Kidney (tissue), 22 donors: ENCODE measurements at places on chromosomes 7 and 10. TPM values are rescaled to one million over a fixed set of nuclear protein-coding genes. Genes with fewer than 3 reads are reported as not detected.

The PDGFA gene
- 53.0 TPM for total RNA-seq

The GHRHR gene
- not detected for total RNA-seq

GRCh38 chr10:68261132-68261856 lies 29.4 kb upstream of the ATOH7 start:
- H3K27me3 ChIP-seq, result no peaks in the 10 kb centered on the region
- H3K4me3 ChIP-seq, result no peak overlapping the region
- DNase-seq, result no peak
- H3K27ac ChIP-seq, result no peak overlapping the region

GRCh38 chr10:75283671-75284470 lies 48.1 kb upstream of the COMTD1 start:
- no peaks in the 10 kb centered on the region for H3K27me3 ChIP-seq
- H3K4me3 ChIP-seq, result peak overlapping the region; percentile 32
- peak; percentile 91 for DNase-seq
- H3K4me1 ChIP-seq, result peaks cover 3% of the 10 kb centered on the region

The PAPOLB gene
- 0.06 TPM for total RNA-seq

GRCh38 chr10:3887404-3887803 lies 102.4 kb upstream of the KLF6 start:
- H3K4me1 ChIP-seq, result peaks cover 21% of the 10 kb centered on the region
- no peak overlapping the region for H3K4me3 ChIP-seq
- H3K27ac ChIP-seq, result peak overlapping the region; percentile 89
- no peaks in the 10 kb centered on the region for H3K27me3 ChIP-seq
- no peaks in the 10 kb centered on the region for H3K36me3 ChIP-seq

The GALNT17 gene
- 2.4 TPM for total RNA-seq

- no peak overlapping the region for H3K27ac ChIP-seq
- no peak overlapping the region for H3K4me3 ChIP-seq
- no peak for DNase-seq
- no peaks in the 10 kb centered on the region for H3K36me3 ChIP-seq
- H3K4me1 ChIP-seq, result no peaks in the 10 kb centered on the region
- H3K27me3 ChIP-seq, result no peaks in the 10 kb centered on the region
Measured at GRCh38 chr10:111114758-111115500, 38.1 kb downstream of the ADRA2A start.

- no peaks in the 10 kb centered on the region for H3K36me3 ChIP-seq
- H3K4me3 ChIP-seq, result no peak overlapping the region
- no peaks in the 10 kb centered on the region for H3K4me1 ChIP-seq
- no peak for DNase-seq
- no peak overlapping the region for H3K27ac ChIP-seq
- no peaks in the 10 kb centered on the region for H3K27me3 ChIP-seq
Measured at GRCh38 chr7:31362401-31362800, 21.9 kb upstream of the NEUROD6 start.

DNA sequence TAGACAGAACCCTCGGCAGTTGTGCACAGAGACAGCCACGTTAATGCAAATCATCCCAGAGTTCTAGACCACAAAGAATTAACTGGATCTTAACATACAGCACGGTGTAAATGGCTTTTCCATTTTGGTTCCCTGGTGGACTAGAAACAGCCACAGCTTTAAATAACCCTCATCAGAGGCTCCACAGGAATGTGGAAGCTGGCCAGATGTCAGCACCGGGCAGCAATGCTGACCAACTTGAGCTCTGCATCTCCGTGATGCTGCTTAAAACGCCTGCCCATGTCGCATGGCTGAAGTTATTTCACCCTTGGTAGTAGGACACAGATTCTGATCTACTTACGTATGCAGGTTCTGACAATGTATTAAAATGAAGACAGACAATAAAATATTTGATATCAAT lies 24.5 kb downstream of the RSU1 start:
- peaks cover 2% of the 10 kb centered on the region for H3K4me1 ChIP-seq
- no peak overlapping the region for H3K4me3 ChIP-seq
- H3K27ac ChIP-seq, result no peak overlapping the region
- H3K27me3 ChIP-seq, result no peaks in the 10 kb centered on the region
- no peaks in the 10 kb centered on the region for H3K36me3 ChIP-seq
- no peak for DNase-seq

GRCh38 chr10:30868611-30869010 lies 163.1 kb downstream of the ZNF438 start:
- no peaks in the 10 kb centered on the region for H3K27me3 ChIP-seq
- DNase-seq, result peak; percentile 64
- H3K4me1 ChIP-seq, result no peaks in the 10 kb centered on the region

DNA sequence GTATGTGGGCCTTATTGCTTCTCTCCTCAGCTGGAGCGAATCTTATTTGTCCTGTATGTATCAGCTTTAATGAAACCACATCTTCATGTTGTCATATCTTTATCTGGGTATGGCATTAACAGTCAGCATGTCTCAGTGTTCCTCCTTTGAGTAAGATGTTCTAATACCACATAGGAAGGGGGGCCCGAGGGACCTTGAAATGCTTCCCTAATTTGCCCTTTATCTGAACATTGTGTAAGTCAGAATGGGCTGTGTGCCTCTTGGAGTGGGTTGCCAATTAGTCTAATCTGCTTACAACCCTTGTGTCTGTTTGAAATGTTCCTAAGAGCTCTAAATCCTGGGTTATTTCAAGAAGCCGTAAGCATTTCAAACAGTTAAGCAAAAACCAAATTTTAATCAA lies 623.8 kb downstream of the SUGCT start:
- H3K36me3 ChIP-seq, result no peaks in the 10 kb centered on the region
- H3K27me3 ChIP-seq, result no peaks in the 10 kb centered on the region
- H3K4me3 ChIP-seq, result no peak overlapping the region

- H3K27me3 ChIP-seq, result no peaks in the 10 kb centered on the region
- H3K36me3 ChIP-seq, result no peaks in the 10 kb centered on the region
- H3K4me1 ChIP-seq, result peaks cover 5% of the 10 kb centered on the region
Measured at GRCh38 chr7:23299770-23300300, 696 bp downstream of the MALSU1 start.

GRCh38 chr7:142485617-142486226 lies 227.9 kb upstream of the PRSS58 start:
- no peak overlapping the region for H3K27ac ChIP-seq
- H3K27me3 ChIP-seq, result no peaks in the 10 kb centered on the region
- no peaks in the 10 kb centered on the region for H3K36me3 ChIP-seq
- H3K4me1 ChIP-seq, result no peaks in the 10 kb centered on the region

GRCh38 chr10:17764142-17764541 lies 12.1 kb downstream of the TMEM236 start:
- no peak overlapping the region for H3K27ac ChIP-seq
- no peak overlapping the region for H3K4me3 ChIP-seq
- H3K27me3 ChIP-seq, result no peaks in the 10 kb centered on the region
- no peak for DNase-seq
- no peaks in the 10 kb centered on the region for H3K36me3 ChIP-seq

The ADGRA1 gene
- 0.91 TPM for total RNA-seq

The PILRA gene
- 18.8 TPM for total RNA-seq

- H3K27me3 ChIP-seq, result no peaks in the 10 kb centered on the region
- H3K4me1 ChIP-seq, result no peaks in the 10 kb centered on the region
- no peaks in the 10 kb centered on the region for H3K36me3 ChIP-seq
Measured at GRCh38 chr10:11563936-11564335, 47.5 kb downstream of the USP6NL start.

DNA sequence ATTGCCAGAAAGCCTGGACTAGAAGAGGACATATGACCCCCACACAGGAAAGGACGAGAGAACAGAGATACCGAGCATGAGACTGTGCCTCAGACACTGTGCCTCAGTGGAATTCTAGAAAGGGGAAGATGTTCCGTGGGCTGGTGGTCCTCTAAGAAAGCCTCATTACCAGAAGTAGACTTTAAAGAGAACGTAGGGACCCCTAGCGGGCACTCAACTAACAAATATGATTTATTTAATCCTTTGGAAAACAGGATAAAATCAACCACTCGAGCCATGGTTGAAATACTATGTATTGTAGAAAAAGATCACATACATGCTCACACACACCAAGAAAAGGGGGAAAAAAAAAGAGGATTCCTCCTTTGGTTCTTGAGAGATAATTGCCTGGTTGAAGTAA lies 701.2 kb upstream of the SORCS1 start:
- H3K36me3 ChIP-seq, result no peaks in the 10 kb centered on the region
- H3K27me3 ChIP-seq, result no peaks in the 10 kb centered on the region
- no peaks in the 10 kb centered on the region for H3K4me1 ChIP-seq
- H3K27ac ChIP-seq, result no peak overlapping the region
- H3K4me3 ChIP-seq, result no peak overlapping the region

DNA sequence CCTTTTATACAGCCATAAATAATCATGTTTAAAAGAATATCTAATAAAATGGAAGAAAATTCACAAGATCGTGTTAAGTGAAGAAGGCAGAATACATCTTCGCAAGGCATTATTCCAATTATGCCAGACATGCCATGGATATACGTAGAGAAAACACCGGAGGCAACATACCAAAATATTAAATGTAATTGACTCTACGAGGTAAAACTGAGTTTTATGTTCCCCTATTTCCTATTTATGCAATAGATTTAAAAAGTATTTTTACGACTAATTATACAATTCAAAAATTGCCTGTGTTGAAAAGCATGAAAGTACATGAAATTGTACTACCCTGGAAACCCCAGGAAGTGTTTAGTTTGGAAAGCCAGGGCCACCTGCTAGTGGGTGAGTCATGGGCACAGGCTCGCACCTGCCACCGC lies 936 bp upstream of the REPIN1 start:
- no peak for DNase-seq
- no peaks in the 10 kb centered on the region for H3K27me3 ChIP-seq

DNA sequence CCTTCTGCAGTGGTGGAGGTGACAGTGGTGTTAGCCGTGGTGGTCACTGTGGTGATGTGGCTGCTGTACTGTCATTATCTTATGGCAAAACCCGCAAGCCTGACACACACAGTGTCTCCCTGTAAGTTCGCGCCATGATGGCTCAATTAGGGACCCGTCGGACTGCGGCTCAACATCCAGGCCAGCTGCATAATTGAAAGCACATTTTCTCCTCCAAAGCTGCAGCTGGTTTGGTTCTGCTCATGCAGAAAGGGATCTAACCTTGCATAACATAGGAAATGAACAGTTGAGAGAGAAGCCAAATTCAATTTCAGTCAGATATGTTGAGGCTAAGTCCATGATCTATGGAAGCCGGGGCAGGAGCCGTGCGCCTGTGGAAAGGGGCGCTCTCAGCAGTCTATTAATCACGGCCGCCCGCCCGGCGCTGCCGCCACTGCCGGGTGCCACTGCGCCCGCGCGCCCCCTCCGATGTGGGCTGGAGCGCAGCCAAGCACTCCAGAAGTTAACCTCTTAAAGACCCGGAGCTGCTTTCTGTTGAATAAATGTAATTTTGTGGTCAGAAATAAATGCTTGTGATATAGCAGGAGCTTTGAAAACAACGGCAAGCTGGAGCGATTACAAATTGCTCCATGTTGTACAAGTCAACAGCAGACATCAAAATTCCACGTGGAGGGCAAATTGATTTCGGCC lies 227.7 kb downstream of the CUX1 start:
- H3K4me3 ChIP-seq, result peak overlapping the region; percentile 37
- H3K4me1 ChIP-seq, result peaks cover 13% of the 10 kb centered on the region
- H3K36me3 ChIP-seq, result no peaks in the 10 kb centered on the region
- peak; percentile 92 for DNase-seq

DNA sequence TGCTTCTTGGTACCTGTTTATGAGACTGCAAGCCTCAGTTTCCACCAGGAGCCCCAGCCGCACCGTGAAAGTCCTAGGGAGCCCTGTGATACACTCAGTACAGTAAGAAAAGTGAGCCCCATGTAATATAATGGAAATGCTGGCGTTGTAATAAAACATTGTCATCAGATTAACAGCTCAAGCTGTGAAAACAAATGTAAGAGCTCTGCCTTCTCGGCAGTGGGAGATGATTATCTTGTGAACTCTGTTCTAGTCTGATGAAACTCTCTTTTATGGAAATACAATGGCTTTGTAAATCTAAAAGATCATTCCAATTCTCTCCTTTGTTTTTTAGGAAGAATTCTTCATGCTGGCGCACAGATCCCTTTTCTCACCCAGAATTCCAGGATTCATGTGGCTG lies 299.9 kb downstream of the ABCA13 start:
- H3K4me3 ChIP-seq, result no peak overlapping the region
- DNase-seq, result no peak
- H3K27me3 ChIP-seq, result no peaks in the 10 kb centered on the region
- no peak overlapping the region for H3K27ac ChIP-seq
- H3K36me3 ChIP-seq, result no peaks in the 10 kb centered on the region
